Activated CD8-positive, alpha-beta T cell treated with anti-CD3 and anti-CD28 coated beads for 36 hours (primary cell): ENCODE measurements at places on chromosomes 7 and 10. TPM values are rescaled to one million over a fixed set of nuclear protein-coding genes. Genes with fewer than 3 reads are reported as not detected.

Gene MNX1
- not detected for total RNA-seq

DNA sequence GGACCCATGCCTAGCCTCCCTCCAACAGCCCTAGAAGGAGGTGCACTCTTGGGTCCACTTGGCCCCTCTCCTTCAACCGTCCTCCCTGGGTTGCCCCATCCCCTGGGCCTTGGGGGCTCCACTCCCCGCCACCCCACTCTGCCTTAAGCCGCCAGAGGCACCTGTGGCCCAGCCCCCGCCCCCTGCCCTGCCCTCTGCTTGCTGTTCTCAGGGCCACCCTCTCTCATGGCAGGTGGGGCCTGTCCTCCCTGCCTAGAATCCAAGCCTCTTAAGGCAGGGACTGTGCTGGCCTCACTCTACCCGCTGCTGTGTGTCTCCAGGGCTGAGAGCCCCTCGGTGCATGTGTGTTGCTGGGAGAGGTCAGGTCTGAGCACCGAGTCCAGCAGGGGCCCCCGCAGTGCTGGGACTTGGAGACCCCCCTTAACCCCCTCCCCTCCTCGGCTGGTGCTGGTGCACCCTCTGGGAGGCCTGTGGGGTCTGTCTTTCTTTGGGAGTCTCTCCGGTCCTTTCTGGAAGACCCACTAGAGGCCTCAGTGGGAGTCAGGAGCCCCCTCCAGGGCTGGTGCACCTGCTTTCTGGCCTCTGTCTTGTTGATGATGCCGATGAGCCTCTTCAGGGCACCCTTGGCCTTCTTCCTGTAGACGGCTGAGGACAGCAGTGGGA, 43.8 kb downstream of the CFAP46 start:
- H3K4me1 ChIP-seq: no peaks in the 10 kb centered on the region
- H3K27ac ChIP-seq: no peak overlapping the region
- H3K27me3 ChIP-seq: peaks cover 15% of the 10 kb centered on the region
- no peak overlapping the region for H3K4me3 ChIP-seq
- H3K36me3 ChIP-seq: no peaks in the 10 kb centered on the region

Gene ANK3
- 12.0 TPM for total RNA-seq

GRCh38 chr10:42551582-42552187, 86.7 kb downstream of the ZNF33B start:
- peak; percentile 7 for DNase-seq
- H3K4me3 ChIP-seq: peak overlapping the region; percentile 91
- peaks cover 42% of the 10 kb centered on the region for H3K4me1 ChIP-seq
- no peaks in the 10 kb centered on the region for H3K27me3 ChIP-seq
- H3K27ac ChIP-seq: peak overlapping the region; percentile 94

Gene RNF32
- total RNA-seq: 0.43 TPM

DNA sequence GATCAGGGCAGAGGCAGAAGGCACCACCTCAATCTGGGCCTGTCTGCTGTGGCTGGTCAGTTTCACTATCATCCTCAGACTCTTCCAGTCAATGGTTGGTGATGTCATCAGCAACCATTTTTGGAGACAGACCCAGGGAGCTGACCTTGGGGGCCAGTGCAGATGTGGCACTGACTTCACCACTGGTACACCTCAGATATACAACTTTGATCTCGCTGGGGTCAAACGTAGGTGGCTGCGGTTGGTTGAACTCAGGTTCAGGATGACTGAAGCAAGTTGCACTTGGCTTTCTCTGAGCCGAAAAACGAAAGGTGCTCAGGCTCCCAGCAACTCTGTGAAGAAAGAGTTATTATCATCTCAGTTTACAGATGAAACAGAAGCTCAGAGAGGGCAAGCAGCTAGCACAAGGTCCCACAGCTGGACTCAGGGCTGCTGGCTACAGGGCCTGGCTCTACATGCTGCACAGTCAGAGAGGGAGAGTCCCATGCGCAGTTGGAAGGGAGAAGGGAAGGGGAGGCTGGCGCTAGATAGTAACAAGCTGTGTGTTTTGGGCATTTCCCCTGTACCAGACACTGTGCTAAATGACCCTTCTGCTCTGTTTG, 27.2 kb downstream of the ANKRD16 start:
- H3K4me1 ChIP-seq: no peaks in the 10 kb centered on the region
- H3K27me3 ChIP-seq: no peaks in the 10 kb centered on the region
- peak; percentile 27 for DNase-seq
- H3K4me3 ChIP-seq: no peak overlapping the region
- H3K27ac ChIP-seq: peak overlapping the region; percentile 3

DNA sequence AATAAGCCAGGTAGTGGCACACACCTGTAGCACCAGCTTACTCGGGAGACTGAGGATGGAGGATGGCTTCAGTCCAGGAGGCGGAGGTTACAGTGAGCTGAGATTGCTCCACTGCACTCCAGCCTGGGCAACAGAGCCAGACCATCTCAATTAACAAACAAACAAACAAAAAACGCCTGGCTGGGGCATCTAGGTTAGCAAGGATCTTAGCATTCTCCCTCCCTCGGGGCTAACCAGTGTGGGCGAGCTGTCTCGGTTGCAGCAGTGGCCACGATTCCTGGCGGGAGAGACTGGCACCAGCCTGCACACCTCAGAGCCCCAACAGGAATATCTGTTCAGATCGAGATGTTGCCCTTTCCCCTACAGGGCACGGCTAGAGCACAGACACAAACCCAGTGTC, 91.3 kb upstream of the KCTD7 start:
- no peak overlapping the region for H3K27ac ChIP-seq
- H3K4me1 ChIP-seq: no peaks in the 10 kb centered on the region
- no peaks in the 10 kb centered on the region for H3K36me3 ChIP-seq

DNA sequence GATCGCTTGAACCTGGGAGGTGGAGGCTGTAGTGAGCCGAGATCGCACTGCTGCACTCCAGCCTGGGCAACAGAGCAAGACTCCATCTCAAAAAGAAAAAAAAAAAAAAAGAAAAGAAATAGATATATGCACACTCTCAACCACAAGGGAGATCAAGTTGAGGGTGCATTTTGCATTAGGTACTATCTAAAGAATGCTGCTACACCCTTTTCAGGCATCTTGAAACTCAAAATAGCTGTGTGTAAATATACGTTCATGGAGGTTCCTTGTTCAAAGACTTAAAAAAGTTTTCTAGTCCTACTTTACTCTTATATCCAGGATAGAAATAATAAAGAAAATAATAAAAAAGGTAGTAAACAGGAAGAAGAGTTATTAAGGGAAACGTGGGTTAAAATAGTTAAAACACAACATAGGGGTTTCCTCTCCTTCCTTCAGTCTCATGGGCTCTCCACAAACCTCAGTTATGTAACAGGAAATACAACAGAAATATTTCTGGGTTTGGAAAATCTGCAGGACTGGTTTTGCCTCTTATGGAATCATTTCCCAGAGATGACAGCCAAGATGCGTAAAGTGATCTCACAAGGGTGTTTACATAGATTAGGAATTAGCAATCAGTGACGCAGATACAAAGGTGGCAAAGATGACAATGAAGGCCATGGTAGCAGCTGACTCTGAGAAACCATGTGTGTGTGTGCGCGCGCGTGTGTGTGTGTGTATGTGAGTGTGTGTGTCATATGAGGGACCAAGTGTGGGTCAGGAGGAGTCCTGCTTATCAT, 15.1 kb downstream of the STEAP4 start:
- H3K27ac ChIP-seq: no peak overlapping the region
- DNase-seq: no peak
- H3K4me1 ChIP-seq: peaks cover 3% of the 10 kb centered on the region
- peaks cover 4% of the 10 kb centered on the region for H3K27me3 ChIP-seq

DNA sequence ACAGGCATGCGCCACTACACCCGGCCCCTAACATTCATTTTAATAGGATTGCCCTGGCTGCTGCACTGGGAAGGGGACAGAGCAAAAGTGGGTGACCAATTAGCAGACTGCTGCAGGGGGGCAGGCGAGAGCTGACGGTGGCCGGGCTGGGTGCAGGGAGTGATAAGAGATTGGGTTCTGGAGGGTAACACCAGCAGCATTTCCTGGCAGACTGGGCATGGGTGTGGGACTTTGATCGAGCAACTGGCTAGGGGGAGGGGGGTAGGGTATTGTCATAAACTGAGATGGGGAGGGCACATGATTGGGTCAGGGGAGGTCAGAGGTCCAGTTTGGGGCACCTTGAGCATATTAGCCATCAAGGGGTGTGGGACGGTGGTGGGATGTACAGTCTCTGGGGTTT, 20.2 kb upstream of the AMZ1 start:
- H3K4me3 ChIP-seq: no peak overlapping the region
- no peaks in the 10 kb centered on the region for H3K36me3 ChIP-seq
- no peak overlapping the region for H3K27ac ChIP-seq
- peaks cover 6% of the 10 kb centered on the region for H3K4me1 ChIP-seq
- peaks cover 11% of the 10 kb centered on the region for H3K27me3 ChIP-seq
- DNase-seq: no peak

- no peak for DNase-seq
- H3K36me3 ChIP-seq: no peaks in the 10 kb centered on the region
- no peaks in the 10 kb centered on the region for H3K27me3 ChIP-seq
- H3K4me3 ChIP-seq: no peak overlapping the region
Observed at GRCh38 chr7:47669901-47670384, 88.0 kb upstream of the TNS3 start.

Gene VWC2
- not detected for total RNA-seq

Gene COL26A1
- not detected for total RNA-seq

DNA sequence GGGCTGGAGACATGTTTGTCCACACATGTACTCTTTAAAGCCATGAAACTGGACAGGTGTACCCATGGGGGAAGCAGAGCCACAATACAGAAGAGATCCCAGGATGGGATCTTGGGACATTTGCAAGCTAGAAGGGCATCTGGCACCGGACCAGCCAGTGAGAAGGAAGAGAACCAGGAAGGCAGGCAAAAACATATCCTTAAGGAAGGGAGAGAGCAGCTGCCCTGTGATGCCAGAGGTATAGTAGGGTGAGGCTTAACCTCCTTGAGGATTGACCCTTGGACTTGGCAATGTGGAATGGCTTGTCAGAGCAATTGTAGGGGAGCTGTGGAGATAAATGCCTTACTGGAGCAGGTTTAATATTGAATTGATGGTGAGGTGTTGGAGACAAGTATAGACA, 17.9 kb upstream of the SUV39H2 start:
- DNase-seq: no peak
- no peak overlapping the region for H3K4me3 ChIP-seq
- H3K27ac ChIP-seq: no peak overlapping the region
- H3K4me1 ChIP-seq: no peaks in the 10 kb centered on the region
- H3K27me3 ChIP-seq: no peaks in the 10 kb centered on the region

- H3K36me3 ChIP-seq: no peaks in the 10 kb centered on the region
- no peak for DNase-seq
- no peak overlapping the region for H3K4me3 ChIP-seq
- no peak overlapping the region for H3K27ac ChIP-seq
- H3K27me3 ChIP-seq: peaks cover 3% of the 10 kb centered on the region
- no peaks in the 10 kb centered on the region for H3K4me1 ChIP-seq
Observed at GRCh38 chr10:29243750-29244149, 45.1 kb upstream of the LYZL1 start.
